ENCODE measurements at places on chromosomes 13 and 19.

- no peak for DNase-seq
Observed at GRCh38 chr19:30887042-30887441, 462.2 kb downstream of the TSHZ3 start.

DNA sequence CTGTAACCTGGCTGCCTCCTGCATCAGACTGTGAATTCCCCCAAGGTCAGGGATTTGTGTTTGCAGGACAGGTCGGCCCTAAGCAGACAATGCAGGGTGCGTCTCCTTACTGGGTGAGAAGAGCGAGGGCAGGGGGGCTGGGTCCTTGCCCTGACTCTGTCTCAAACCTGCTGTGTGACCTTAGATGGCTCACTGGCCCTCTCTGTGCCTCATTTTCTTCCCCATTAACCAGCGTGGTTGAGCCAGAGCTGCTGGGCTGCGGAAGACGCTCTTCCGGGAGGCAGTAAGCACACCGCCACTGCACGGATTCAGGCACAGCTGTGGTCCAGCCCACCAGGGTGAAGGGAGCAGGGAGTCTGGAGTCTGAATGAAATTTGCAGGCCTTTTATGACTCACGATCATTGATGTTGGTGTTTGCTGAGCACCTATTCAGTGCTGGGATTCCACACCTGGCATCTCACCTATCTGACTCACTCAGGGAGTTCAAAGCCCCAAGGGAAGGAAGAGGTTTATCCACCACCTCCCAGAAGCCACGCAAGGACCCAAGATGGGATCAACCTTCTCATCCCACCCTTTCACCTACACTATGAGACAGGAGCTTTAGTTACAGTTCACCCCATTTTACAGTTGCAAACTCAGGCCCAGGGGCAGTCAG, 2.5 kb downstream of the AKT1S1 start:
- no peak for DNase-seq

DNA sequence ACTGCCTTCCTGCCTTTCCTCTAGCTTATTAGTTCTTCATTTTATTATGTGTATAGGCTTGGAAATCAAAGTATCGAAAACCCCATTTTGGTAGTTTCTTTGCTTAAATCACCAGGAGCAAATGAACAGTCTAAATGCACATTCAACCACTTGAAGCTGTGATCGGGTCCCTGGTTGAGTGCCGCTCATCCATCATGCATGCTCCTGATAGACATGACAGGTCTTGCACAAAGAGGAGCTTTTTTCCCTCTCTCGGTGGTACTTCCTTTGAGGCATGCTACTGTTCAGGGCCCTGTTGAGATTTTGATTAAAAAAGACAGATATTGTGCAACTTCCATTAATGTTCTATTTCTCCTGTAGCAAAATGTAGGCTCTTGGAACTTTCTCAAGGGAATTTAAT, 185.8 kb downstream of the OLFM4 start:
- no peak for DNase-seq

DNA sequence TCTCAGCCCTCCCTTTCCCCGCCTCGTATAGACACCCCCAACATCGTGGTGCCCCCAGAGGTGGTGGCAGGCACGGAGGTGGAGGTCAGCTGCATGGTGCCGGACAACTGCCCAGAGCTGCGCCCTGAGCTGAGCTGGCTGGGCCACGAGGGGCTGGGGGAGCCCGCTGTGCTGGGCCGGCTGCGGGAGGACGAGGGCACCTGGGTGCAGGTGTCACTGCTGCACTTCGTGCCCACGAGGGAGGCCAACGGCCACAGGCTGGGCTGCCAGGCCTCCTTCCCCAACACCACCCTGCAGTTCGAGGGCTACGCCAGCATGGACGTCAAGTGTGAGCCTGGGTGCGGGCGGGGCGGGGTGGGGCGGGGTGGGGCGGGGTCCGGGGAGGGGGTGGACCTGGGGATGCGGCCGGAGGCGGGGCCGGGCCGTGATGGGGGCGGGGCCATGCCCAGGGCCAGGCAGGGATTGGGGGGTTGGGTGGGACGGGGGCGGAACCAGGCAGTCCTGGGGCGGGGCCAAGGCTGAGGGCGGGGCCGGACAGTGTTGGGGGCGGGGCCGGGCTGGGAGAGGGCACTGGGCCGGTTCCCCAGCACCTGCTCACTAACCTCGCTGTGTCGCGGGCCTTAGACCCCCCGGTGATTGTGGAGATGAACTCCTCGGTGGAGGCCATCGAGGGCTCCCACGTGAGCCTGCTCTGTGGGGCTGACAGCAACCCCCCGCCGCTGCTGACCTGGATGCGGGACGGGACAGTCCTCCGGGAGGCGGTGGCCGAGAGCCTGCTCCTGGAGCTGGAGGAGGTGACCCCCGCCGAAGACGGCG, 7.8 kb downstream of the MAG start:
- DNase-seq, result no peak

DNA sequence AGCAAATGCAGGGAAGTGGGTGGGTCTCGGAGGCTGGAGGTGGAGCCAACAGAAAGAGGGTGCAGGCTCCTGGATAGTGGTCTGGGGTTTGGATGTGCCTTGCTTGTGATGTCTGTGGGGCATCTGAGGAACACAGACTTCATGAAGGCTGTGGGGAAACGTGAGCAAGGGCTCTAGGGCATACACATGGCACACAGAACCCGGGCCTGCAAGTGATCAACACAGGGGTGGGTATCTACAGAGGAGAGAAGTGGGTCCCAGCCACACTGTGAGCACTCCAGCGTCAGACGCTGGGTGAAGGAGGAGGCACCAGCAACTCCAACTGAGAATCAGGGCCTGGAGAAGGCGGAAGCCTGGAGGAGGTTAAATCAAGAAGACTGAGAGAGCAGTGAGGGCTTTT, 5.4 kb upstream of the UBE2M start:
- DNase-seq, result no peak

GRCh38 chr13:79806821-79807220, 325.9 kb downstream of the NDFIP2 start:
- no peak for DNase-seq

DNA sequence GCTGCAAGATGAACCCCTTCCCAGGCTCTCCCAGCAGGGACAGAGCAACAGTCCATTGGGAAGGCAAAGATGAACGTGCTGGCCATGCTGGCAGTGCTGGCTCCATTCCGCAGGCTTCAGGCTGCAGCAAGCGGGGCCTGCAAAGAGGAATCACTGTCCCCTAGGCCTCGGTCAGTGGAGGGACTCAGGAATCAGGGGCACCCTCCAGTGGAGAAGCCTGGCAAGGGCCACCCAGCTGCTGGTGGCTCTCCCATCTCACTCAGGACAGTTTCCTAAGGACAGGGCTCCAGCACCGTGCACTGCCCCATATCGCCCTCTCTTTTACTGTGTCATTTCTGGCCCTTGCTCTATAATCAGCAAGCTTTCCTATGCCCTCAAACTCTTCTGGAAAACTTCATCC, 498.6 kb downstream of the EFNB2 start:
- no peak for DNase-seq

DNA sequence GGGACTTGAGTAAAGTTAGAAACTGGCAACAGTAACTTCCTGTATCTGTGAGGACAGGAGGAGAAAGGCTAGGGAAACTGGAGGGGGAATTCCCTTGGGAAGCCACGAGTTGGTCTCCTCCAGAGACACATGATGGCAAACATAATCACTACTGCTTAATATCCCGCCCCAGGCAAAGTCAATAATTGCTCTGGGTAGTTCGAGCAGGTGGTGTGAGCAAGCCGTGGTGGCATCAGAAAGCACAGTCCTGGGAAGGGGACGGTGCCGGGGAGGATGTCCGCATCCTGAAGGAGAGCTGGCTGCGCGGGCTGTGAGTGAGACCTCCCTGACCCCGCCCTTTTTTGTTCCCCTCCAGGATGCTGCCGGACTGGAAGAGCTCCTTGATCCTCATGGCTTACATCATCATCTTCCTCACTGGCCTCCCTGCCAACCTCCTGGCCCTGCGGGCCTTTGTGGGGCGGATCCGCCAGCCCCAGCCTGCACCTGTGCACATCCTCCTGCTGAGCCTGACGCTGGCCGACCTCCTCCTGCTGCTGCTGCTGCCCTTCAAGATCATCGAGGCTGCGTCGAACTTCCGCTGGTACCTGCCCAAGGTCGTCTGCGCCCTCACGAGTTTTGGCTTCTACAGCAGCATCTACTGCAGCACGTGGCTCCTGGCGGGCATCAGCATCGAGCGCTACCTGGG, 1.4 kb downstream of the FFAR2 start:
- DNase-seq, result no peak

DNA sequence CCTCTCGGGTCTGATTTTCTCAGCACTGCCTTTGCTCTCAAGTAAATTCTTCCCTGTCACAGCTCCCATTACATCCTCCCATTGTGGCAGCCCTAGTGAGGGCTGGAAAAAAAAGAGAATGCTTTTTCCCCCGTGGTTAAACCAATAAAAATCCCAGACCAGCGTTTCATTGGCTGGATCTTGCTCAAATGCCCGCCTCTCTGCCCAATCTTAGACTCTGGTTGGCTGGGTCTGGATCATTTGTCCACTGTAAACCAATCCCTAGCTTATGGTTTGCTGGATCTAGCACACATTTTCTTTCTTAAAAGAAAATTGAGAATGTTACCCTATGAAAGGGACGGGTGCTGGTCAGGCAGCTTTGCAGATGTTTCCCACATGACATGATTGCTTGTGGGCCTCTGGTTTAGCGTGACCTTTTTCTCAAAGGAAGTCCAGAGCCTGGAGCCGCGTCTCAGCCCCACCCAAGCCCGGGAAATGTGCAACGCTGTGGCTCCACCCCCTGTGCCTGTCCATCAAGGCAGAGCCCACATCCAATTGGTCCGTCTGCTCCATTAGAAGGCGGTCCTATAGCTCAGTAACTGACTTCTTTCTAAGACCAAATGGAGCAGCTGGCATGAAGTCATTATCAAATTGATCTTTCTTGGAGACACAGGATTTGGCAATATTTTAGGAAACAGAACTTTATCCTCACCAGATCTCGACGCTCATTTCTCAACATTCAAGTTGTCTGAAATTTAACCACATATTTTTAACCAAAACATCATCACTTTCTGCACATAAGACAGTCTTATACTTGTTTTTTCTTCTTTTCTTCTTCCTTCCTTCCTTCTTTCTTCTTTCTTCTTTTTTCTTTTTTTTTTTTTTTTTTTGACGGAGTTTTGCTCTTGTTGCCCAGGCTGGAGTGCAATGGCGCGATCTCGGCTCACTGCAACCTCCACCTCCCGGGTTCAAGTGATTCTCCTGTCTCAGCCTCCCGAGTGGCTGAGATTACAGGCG, 2.6 kb upstream of the MCEMP1 start:
- DNase-seq, result no peak

DNA sequence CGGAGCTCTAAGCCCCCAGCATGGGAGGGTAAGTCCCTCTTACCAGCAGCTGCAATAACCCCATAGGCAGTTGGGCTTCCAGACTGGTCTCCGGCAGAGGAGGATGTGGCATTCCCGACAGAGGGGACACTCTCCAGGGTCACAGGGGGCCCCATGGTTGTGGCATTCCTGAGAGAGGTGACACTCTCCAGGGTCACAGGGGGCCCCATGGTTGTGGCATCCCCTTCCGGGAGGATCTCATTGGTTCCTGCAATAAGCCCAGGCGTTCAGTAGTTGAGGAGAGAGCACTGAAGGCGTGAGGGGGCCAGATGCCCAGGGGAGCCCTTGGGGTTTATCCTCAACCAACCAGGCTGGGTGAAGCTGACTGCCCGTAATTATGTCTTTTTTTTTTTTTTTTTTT, 5.4 kb downstream of the CD320 start:
- no peak for DNase-seq

GRCh38 chr13:83215627-83216026, 666.6 kb downstream of the SLITRK1 start:
- no peak for DNase-seq

DNA sequence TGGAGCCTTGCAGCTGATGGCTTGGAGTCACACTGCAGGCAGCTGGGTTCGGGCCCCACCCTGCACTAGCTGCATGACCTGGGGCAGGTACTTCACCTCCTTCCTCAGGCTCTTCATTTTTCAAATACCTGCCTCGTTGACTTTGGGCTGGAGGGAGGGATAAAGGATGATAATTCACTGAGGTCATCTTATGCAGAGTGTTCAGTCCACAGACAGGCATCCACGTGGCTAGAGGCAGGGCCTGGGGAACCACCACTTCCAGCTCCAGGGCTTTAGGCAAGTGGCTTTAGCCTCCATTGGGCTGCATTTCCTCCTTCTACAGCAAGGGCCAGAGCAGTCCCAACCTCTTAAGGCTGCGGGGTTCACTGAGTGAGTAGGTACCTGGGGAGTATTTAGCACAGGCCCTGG, 84.8 kb downstream of the SIPA1L3 start:
- no peak for DNase-seq

DNA sequence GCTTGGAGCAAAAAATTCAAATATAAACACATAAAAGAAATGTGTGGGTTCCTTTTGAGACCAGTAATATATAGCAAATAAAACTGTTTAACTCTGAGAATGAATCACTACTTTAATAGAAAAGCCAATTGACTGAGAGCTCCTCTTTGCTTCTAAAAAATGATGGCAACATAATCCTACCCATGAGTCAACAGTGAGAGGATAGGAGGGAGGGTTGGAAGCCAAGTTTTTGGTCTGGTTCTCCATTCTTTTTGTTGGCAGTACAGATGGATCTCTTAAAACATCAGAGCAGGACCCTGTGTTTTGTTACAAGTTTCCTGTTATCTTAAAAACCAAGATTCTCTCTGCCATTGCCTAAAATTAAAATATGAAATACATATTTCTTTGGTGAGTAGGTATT, 50.0 kb upstream of the POSTN start:
- no peak for DNase-seq

- peak; percentile 72 for DNase-seq
Observed at GRCh38 chr19:58575183-58576041, 2.3 kb upstream of the MZF1 start.

All from GM12892 (cell line).